Activated effector memory CD4-positive, alpha-beta T cell treated with Interleukin-2 at 50 U/mL for 16 hours (primary cell): ENCODE measurements at places on chromosomes 5 and 9.

- no peak for DNase-seq
Measured at GRCh38 chr9:110745676-110746075, 77.1 kb downstream of the MUSK start.

- DNase-seq: no peak
Measured at GRCh38 chr5:63081402-63081801, 502.8 kb downstream of the LRRC70 start.

- peak; percentile 69 for DNase-seq
Measured at GRCh38 chr9:124202447-124202971, 55.2 kb upstream of the NEK6 start.

- peak; percentile 91 for DNase-seq
Measured at GRCh38 chr9:120842685-120843485, at the start of gene PSMD5. Gene PSMD5, minus strand, starts transcription at chr9:120842922. Its CDS starts 13 bp downstream, at chr9:120842909.

DNA sequence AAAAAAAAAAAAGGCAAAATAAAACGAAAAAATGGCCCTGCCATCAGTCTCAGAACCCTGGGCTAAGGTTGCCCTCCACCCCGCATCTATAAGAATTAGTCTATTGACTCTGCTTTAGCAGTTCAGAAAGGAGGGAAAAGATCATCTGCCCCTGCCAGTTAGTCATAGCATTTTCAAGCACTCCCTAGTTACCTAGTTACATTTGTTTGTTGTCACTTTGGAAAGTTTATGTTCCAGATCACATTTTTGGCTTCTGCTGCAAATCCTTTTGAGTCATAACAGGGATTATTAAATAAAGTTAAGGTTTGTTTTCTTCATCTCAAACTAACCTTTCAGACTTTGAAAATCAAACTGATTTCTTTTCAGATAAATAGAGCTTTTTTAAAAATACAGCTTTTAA lies 52.1 kb downstream of the AQP7 start:
- DNase-seq: no peak
